Aorta (tissue), 5 donors: ENCODE measurements at places on chromosomes 2 and 18. TPM values are rescaled to one million over a fixed set of nuclear protein-coding genes. Genes with fewer than 3 reads are reported as not detected.

Gene RNF103
- total RNA-seq, result 30.5 TPM

Gene CROCC2
- 0.45 TPM for total RNA-seq

Gene INPP5D
- total RNA-seq, result 51.2 TPM

Gene TLX2
- not detected for total RNA-seq

DNA sequence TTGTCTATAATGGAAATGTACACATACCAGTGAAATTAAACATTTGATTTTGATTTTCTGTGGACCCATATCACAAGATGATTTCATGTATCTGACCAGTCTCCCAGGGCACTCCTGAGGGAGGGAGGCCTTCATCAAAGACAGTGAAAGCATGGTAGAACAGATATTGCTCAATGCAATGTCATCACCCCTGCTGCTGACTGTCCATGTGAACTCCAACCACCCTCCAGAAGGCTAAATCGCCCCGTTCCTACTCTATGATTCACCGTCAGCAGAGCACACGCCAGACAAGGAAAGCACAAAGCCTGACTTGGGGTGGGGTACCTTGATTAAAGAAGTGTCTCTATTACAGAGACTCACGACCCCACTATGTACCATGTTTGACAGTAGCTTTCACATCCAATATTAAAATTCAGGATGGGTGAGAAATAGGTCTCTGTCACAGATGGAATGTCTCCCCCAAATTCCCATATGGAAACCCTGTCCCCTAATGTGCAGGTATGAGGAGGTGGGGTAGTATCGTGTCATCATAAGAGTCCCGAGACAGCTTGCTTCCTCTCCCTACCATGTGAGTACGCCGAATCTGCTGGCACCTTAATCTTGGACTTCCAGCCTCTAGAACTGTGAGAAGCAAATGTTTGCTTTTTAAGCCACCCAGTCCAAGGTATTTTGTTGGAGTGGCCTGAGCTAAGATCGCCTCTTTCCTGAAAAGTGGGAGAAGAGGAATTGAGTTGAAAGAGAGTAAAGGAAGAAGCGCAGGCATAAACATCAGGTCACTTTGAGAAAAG lies 42.4 kb downstream of the CYB5A start:
- no peak for DNase-seq

- no peak for DNase-seq
Measured at GRCh38 chr2:1874950-1875349, 130.6 kb upstream of the PXDN start.

Gene NCL
- 408 TPM for total RNA-seq

DNA sequence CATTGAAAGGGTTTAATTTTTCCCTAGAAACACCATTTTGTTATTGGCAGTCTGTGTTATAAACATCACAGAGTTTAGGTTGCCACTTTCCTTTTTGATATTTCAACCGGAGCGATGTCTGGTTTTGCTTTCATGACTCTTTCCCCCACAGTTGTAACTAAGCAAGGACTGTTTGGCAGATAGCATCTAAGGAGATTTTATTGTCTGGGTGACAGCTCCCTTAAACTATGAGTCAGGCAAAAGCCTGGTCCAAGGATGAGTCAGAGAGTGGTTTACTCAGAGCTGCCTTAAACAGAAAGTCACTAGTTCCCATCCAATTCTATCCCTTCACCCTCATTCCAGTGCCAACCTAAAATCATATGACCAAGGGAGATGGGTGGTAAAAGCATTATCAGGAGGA lies 341.6 kb upstream of the VWC2L start:
- no peak for DNase-seq

GRCh38 chr18:3340682-3341097 lies 78.8 kb downstream of the MYL12B start:
- DNase-seq, result no peak

- no peak for DNase-seq
Measured at GRCh38 chr18:45619062-45619825, 4.0 kb downstream of the SLC14A2 start.

- DNase-seq, result no peak
Measured at GRCh38 chr2:80326861-80327260, 22.3 kb upstream of the LRRTM1 start.

- peak; percentile 56 for DNase-seq
Measured at GRCh38 chr2:27249891-27250651, 12.8 kb downstream of the SLC30A3 start.

Gene CCDC68
- 8.3 TPM for total RNA-seq

Gene UNC80
- total RNA-seq, result not detected

DNA sequence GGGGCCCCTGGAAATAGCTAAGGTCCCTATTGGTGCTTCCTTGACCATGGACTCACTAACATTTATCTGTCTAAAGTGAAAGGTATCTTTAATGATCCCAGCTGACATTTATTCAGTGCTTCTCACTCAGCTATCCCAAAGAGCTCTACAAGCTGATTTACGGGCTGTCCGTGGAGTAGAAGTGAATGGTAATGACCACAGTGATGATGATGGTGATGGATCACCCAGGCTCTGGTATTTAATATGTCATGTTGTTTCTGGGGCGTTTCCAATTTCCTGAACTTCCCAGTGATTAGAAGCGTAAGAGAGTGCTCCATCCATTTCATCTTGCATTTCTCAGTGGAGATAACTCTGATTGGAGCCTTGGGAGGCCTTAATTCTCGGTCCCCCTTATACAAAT lies 304.3 kb downstream of the HRH4 start:
- no peak for DNase-seq

Gene ZNF514
- total RNA-seq, result 30.7 TPM

DNA sequence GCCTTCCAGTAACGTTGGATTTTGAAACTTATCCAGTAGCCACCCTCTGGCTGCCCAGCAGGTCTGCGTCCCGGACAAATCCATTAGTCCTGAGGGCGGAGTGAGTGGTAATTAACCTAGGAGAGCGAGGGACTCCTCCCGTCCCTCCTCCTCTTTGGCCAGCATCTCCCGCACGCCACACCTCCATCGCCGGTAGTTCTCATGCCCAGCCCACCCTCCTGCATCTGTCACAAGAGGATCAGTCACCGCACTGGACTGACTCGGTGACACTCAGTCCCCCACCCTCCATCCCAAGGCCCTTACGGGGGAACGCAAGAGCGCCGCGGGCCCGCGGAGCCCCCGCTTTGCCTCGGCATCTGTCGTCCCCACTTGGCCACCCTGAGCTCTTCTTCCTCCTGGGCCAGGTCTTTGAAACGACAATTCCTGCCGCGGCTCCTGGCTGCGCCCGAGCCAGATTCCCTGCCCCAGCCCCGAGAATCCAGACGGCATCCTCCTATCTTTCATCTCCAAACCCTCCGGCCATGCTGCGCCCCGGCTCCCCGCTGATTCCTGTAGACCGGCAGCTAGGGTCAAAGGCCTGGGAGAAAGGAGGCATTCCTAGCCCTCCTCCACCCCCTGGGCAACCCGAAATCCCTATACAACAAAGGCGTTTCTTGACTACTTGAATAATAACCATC lies 77.5 kb downstream of the EIF2AK3 start:
- no peak for DNase-seq

DNA sequence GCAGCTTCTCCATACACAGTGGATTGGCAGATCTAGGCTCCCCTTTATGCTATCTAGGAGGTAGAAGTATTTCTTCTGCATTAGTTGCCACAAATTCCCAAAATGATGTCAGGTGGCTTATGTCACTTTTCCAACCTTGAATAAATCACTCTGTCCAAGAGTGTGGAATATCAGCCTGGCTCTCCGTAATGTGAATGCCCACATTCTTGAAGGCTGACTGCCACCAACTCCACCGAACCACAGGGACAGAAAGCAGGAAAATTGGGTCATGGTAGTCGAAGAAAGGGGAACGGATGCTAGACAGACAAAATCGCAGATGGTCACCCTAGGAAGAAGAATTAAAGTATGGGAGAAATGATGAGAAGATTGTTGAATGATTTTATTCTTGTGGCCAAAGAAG lies 624.9 kb upstream of the CDH2 start:
- DNase-seq, result no peak

Gene SPATA3
- not detected for total RNA-seq

Gene STAT4
- 3.8 TPM for total RNA-seq

Gene CBLN2
- 0.49 TPM for total RNA-seq

GRCh38 chr18:55500316-55501086 lies 87.5 kb downstream of the TCF4 start:
- DNase-seq, result no peak

DNA sequence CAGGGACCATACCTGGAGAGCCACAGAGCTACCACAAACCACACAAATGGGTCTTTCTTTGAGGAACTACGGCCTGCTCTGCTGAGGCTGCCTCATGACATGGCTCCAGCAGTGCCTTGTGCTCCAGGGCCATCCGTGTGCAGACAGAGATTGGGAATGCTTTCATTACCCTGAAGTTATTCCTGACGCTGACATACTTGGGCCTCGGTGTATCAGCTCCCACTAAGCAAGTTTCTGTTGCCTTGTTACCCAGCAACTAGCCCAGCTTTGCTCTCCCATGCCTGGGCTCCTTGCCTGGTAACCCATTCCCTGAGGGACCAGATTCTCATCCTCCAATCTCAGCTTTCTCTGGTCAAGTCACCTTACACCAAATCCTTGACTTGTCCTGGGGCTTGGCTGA lies 80.3 kb upstream of the FZD7 start:
- no peak for DNase-seq

Gene PMAIP1
- total RNA-seq, result 0.24 TPM

DNA sequence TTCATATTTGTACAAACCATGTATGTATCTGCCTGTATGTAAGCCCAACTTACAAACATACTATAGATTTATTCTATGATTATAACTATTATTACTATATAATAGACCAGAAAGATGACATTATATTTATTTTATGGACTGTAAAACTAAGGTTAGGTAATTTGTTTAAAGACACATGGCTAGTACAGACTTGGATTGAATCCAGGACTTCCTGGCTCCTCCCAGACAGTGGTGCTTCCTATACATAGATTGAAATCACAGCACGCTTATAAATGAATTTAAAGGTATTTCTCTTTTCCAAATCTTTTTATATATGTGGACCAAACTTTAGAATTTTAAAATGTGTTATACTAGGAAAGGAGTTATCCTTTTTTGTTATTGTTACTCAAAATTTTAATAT lies 151.6 kb upstream of the MYO3B start:
- DNase-seq, result no peak

GRCh38 chr2:196315388-196316049 lies 144.1 kb upstream of the STK17B start:
- no peak for DNase-seq

Gene WNT10A
- total RNA-seq, result not detected

GRCh38 chr2:127508631-127509034 lies 17.7 kb downstream of the IWS1 start:
- peak; percentile 90 for DNase-seq

DNA sequence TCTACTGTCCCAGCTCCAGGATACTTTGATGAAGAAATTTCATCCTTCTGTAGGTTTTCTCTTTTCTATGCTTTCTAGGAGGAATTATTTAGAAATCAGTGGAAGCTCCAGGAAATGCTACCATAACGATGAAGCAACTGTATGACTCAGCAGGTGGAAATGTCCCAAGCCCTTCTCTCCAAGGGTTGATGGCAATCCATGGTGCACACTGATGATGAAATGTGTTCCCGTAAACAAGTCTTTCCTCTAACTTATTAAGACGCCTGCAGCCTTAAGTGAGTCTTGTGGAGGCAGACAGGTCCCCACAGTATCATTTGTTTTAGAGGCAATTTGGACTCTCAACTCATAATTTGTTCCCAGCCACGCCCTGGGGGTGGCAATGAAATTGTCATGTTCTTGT lies 777.6 kb upstream of the SOX11 start:
- DNase-seq, result no peak

Gene TBC1D8
- total RNA-seq, result 21.9 TPM

- no peak for DNase-seq
Measured at GRCh38 chr18:25425024-25425423, 73.1 kb upstream of the ZNF521 start.

Gene RAD51AP2
- total RNA-seq, result not detected

Gene CHRNG
- not detected for total RNA-seq

GRCh38 chr2:124025171-124025580 lies at the start of gene CNTNAP5:
Gene CNTNAP5, plus strand, starts transcription at chr2:124025287. Its CDS starts 364 bp downstream, at chr2:124025651.
- peak; percentile 38 for DNase-seq

DNA sequence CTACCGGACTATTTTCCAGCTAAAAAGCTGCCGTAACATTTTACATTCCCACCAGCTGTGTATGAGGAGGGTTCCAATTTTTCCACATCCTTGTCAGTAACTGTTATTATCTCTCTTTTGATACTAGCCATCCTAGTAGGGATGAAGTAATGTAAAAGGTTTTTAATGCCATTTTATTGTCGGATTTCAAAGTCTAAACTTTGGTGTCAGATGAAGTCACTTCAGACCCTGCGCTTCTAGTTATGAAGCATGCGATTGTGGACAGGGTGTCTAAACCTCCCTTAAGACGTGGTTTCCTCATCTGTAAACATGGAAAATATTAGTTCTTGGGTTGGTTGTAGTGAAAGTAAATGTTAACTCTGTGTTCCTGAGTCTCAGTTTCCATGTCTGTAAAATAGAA lies 4.7 kb downstream of the DGKD start:
- DNase-seq, result no peak

- no peak for DNase-seq
Measured at GRCh38 chr2:96546321-96546720, 9.8 kb downstream of the ARID5A start.

GRCh38 chr2:15180379-15180778 lies 380.8 kb downstream of the NBAS start:
- no peak for DNase-seq

Gene ALPP
- not detected for total RNA-seq

GRCh38 chr2:38237311-38237710 lies 139.8 kb downstream of the ATL2 start:
- DNase-seq, result no peak

GRCh38 chr2:187126247-187127005 lies 277.5 kb upstream of the ZSWIM2 start:
- no peak for DNase-seq
